ENCODE measurements at places on chromosomes 5 and 9.

GRCh38 chr5:149054416-149054815 lies 8.4 kb downstream of the SH3TC2 start:
- DNase-seq, result no peak

- peak; percentile 45 for DNase-seq
Observed at GRCh38 chr5:144206141-144206540, 35.5 kb downstream of the KCTD16 start.

- no peak for DNase-seq
Observed at GRCh38 chr5:133525126-133525525, 87.2 kb downstream of the FSTL4 start.

DNA sequence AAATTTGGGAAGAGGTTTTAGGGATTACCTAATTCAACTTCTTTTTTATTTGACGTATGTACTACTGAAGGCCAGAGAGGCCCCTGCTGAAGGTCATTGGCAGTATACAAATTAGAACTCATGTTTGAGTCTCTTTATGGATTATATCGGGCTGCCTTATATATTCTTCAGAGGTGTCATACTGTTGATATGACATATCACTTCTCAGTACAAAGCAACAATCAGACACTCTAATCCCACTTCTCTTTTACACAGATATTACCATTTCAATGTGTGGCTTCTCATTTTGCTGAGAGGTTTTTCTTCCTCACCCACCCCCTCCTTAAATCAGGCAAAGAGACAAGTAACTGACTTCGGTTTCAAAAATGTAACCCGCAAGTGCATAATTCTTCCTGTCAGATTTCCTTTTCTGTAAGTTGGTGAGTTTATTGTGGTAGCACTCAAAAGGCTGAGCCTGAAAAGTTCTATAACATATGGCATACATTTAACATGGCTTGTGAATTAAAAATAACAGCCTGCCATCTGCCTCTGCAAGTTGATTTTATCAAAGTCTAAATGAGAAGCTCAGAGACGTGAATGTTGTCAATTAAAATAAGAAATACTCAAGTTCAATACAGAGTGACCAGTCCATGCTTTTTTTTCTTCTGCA lies 163.6 kb upstream of the RORB start:
- no peak for DNase-seq

DNA sequence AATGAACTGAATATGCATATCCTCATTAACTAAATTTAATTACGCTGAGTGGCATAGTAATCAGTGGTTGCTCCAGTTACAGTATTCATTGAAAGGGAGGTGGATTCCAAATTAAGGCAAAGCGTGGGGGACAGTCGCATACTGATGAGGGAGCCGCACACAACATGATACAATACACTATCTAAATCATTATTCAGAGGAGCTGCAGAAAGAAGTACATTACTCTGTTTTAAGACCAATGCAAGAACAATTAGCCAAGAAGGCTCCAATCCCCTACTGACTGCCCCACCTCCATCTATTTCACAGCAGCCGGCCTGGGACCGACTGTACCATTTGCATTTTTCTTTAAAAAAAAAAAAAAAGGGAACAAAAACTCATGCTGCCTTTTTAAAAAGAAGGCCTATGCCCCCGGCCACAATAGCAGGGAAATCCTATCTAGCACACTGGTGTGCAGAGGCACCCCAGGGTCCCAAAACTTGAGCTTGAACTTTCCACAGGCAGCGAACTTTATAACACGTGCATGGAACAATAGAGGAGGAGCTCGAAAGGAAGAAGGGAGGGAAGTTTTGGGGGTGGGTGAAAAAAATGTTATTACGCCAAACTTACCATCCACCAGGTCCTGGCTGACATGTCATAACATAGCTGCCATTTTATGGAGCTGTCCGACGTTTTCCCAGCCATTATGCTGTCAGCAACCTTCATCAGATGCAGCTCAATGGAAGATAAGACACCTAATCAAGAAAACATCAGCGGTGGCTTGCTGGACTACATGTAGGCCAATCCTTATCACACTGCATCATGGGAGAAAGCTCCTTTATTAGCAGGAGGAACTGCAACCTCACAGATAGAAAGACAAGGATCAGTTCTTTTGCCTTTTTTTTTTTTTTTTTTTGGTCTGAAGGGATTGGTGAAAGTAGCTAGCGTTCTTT lies 161.6 kb downstream of the ZDHHC21 start:
- DNase-seq, result no peak

DNA sequence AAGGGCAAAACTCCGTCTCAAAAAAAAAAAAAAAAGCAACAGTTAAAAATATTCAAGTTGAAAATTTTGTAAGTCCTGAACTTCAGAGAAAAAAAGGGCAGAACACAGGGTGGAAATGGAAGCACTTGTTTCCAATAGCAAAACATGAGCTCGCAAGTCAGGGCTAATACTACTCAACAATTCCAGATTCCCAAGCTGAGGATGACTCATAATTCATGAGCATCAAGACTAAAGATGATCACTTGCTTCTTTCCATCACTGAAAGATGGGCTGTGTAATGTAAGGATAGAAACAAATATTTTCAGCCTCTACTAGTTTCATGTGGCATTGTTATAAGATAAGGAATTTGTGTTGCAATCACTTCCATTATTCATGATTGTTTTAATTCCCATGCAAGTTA lies 33.5 kb upstream of the FST start:
- DNase-seq, result no peak

- no peak for DNase-seq
Observed at GRCh38 chr5:160747987-160748386, 104.0 kb downstream of the ATP10B start.

DNA sequence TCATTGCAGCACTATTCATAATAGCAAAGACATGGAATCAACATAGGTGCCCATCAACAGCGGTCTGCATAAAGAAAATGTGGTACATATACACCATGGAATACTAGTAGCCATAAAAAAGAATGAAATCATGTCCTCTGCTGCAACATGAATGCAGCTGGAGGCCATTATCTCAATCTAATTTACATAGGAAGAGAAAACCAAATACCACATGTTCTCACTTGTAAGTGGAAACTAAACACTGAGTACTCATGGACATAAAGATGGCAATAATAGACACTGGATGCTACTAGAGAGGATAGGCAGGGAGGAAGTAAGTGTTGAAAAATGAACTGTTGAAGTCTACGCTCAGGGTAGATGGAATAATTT lies 203.9 kb upstream of the CDH9 start:
- DNase-seq, result no peak

Data from amniotic stem cell (primary cell).